ENCODE measurements at places on chromosomes 1 and 21.
A peak's percentile ranks its signal among the peaks of the same experiment; 100 is the strongest.

DNA sequence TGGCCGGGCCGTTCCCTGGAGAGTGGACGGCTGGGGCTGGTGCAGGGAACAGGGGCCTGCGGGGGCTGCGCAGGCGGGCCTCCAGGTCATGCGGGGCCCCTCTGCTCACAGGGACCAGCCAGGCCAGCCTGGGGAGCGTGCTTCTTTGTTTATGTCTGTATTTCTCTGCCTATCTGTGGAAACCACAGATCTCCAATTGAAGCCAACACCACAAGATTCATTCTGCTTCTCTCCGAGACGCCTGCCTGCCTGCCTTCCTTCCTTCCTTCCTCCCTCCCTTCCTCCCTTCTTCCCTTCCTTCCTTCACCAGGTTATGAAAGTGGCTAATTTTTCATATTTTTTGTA is 39.9 kb upstream of the HMGN1 start:
- no peak for DNase-seq

DNA sequence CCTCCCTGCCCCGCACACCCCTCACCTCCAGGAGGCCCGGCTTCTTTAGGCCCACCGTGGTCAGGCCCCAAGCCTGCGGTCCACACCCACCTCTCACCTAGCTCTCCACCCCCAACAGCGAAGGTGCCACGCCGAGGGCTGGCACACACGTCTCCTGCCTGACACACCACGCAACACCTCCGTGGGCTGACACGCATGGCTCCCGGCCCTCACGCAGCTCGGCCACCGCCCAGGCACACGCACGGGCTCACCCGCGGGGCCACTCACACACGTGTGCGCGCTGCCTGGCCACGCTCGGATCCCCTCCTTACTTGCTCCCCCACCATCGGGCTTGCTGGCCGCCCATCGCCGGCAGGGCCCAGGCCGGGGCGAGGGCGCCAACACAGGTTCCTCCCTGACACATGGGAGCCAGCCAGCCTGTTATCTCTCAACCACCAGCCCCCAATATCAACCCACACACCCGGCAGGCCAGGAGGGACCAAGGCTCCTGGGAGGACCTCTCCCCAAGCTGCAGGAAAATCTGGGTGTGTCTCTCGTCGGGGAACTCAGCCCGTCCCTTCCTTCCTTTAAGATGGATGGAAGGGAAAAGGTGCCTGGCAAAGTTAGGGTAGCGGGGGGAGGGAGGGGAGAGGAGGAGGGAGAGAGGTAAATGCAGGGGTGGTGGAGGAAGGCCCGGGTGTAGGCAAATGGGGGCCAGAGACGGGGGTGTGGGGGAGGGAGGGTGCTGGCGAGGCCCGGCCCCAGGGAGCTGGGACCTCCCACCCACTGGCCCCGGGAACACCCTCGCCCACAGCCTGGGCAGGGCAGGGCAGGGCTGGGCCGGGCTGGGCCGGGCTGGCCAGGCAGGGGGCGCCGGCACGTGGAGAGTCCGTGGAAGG is 546 bp downstream of the ELOVL1 start:
- peak; percentile 42 for DNase-seq

DNA sequence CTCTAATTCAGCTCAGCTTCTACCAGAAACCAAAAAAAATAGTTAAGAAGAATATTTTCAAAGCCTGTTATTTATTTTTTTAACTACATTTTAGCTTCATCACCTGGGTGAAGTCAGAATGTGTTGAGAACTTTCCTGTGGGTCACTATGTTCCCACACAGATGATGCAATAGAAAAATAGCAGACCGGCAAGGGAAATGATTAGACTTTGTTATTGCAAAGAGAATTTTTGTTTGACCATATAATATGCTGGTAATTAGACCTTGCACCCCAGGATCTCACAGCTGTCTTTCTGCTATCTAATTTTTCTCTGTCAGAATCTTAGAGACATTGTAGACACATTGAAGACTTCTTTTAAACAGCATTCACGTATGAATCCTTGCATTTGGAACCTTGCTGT is 299.3 kb downstream of the TBX15 start:
- no peak for DNase-seq

DNA sequence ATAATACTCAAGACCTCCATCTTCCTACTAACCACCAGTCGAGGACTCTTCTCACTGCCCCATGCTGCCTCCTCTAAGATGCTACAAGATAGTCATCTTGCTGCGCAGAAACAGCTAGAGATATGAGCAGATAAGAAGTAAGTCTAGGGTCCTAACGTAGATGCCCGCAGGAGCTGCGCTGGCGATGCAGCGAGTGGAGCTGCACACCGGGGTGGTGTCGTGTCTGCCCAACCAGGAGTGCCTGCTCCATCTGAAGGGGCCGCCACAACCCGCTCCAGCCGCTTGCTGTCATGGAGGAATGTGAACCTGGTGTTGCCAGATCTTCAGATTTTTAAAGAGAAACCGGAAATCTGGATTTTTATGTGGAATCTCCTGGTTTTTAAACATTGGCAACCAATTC is 175.1 kb downstream of the VPS13D start:
- DNase-seq, result no peak

DNA sequence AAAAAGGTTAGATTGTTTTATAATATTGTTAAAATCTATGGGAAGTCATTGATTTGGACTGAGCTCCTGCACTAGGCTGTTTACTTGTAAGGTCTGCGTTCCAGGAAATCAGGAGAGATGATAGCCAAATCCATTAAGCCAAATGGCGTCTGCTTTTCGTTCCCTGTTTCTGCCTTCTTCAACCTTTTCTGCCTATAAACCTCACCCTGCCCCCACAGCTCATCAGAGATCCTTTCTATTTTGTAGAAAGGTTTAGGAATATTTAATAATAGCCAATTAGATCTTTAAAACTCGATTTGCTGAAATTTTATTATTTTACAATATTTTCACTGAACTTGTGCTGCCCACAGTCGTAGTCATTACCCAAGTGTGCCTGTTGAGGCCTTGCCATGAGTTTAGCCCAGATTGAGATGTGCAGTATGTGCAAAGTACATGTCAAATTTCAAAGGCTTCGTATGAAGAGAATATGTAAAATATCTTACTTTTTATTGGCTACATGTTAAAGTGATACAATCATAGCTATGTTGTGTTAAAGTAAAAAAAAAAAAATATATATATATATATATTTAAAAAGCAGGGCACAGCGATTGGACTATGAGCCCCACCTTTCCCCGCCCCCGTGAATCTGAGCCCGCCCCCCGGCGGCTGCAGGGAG is 444 bp upstream of the IARS2 start:
- DNase-seq, result no peak

DNA sequence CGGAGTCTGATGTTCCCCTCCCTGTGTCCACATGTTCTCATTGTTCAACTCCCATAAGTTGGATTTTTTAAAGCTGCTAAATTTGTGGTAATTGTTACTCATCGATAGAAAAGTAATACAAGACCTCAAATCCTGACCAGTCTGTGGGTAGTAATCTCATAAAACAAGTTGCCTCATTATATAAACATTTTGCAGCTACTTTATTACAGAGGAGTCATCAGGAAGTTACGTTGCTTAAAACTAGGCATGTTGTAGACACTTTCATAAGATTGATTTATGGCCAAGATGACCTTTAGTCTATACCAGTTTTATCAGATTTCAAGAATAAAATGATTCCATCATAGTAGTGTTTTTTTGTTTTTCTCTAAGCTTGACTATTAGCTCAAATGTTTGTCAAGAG is 208.8 kb downstream of the GIPC2 start:
- no peak for DNase-seq

- DNase-seq, result no peak
These were observed 13.4 kb upstream of the RNF223 start for GRCh38 chr1:1087351-1088028.

DNA sequence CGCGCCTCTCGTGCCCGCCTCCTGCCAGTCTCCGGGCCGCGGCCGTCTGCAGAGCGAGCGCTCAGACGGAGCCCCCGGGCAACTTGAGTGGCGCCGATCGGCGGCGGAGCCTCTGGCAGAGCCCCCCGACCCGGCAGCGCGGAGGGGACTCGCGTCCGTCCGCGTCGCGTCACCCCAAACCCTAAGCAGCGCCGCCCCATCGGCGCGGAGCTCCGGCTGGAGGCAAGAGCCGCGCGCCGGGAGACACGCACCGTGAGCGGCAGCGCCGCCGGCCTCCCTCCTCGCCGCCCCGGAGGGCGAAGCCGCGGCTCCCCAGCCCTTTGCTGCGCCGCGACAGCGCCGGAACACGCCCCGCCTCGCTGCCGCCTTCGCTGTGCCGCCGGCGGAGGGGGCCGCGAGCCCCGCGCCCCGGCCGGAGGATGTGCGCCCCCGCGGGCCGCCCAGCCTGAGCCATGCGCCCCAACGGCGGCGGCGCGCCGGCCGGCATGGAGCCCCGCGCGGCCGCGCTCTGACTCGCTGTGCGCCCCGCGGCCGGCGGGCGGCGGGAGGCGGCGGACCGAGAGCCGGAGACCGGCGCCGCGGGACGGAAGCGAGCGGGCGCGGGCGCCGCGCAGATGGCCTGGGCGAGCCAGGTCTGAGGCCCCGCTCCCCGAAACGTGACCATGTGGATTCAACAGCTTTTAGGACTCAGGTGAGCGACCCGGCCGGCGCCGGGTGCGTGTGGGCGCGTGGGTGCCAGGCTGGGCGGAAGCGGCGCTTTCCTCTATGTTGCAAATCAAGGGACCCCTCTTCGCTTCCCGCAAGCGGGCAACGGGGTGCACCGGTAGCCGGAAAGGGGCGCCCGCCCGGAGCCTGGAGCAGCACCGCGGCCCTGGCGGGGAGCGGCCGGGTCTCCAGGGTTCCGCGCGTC is 610 bp downstream of the AJAP1 start:
- DNase-seq, result peak; percentile 63

GRCh38 chr1:164635803-164636731 is 77.1 kb downstream of the PBX1 start:
- no peak for DNase-seq

GRCh38 chr1:172125250-172125649 is 284.0 kb downstream of the DNM3 start:
- no peak for DNase-seq

GRCh38 chr1:204971517-204972336 is 71.3 kb upstream of the CNTN2 start:
- no peak for DNase-seq

All from eye (tissue), 1 donor.